ENCODE measurements at places on chromosomes 6 and 20.

GRCh38 chr6:20693466-20694063, 159.3 kb downstream of the CDKAL1 start:
- DNase-seq = no peak

- no peak for DNase-seq
These were observed 145.7 kb upstream of the RREB1 start for GRCh38 chr6:6962086-6962485.

GRCh38 chr6:131173680-131174079, 38.4 kb downstream of the AKAP7 start:
- no peak for DNase-seq

DNA sequence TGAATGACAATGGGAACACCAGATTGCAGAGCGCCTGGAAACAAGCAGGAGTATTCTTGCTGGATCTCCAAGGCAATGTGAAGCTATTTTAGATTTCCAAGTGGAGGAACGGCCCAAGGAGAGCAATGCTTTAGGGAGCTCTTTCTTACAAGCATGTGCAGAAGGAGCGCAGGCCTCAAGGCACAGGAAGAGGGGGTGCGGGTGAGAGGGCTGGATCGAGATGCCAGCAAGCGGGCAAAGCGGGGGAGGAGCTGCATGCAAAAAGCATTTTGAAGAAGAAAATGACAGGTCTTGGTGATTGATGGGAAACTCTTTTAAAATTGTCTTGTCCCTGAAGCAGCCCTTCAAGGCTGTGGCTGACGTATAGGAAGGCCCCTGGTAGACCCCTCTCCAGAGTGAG, 171.9 kb downstream of the QRSL1 start:
- DNase-seq = no peak

GRCh38 chr20:36040571-36040970, 72.2 kb downstream of the CNBD2 start:
- DNase-seq = no peak

- no peak for DNase-seq
These were observed 986.3 kb downstream of the TFAP2A start for GRCh38 chr6:9428421-9429172.

GRCh38 chr20:56552911-56553629, 20.0 kb downstream of the FAM209B start:
- no peak for DNase-seq

GRCh38 chr6:125611573-125612344, 137.7 kb upstream of the HEY2 start:
- DNase-seq = no peak

- DNase-seq = no peak
These were observed 71.2 kb upstream of the NAA20 start for GRCh38 chr20:19945732-19946670.

DNA sequence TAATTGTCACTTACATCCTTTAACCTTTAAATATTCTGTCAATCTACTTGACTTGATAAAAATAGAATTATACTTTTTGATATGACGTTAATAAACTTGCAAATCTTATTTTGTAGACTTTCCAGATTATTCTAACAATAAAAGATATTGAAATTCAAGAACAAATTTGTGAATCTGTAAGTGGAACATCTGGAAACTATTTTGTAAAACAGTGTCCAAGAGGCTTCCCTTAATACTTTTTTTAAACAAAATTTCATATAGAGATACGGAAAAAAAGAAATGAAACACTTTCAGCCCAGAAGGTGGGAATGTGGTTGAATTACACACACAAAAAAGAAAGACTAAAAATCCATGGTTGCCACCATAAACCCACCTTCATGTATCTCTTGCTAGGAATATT, 174.4 kb downstream of the COL19A1 start:
- no peak for DNase-seq

DNA sequence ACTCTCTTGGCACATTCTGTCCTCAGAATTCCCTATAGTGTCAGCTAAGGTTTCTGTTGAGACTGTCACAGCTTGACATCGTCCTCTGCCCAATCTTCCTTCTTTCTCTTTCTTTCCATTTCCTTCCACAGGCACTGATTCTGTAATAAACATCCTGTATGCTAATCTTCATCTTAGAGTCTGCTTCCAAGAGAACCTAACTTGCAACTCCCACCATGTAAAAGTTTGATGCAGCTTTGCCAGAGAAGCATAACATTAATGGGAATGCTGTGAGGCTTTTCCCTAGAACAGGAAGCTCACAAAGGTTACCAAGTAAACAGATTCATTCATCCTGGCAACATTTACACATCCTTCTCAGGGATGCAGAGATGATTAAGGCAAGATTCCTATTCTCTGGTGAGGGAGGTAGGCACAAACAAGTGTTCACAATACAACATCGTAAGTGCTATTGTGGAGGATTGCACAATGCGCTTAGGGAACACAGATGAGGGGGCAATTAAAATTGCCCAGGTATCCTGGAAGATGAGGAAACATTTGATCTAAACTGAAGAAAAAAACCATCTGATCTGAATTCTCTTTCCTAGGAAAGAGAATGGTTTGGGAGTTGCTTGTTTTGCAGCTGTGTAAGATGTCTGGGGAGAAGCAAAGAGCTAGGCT, 74.7 kb downstream of the GRM1 start:
- DNase-seq = no peak

Measured in CD4-positive, alpha-beta T cell treated with Interleukin-21 for 1 hour (primary cell).